Natural killer cell treated with Interleukin-12 subunit alpha and Interleukin-12 subunit beta and Interleukin-15 and Interleukin-18, amount 100 ng/mL, for 72 hours (primary cell): ENCODE measurements at places on chromosomes 5 and 9. TPM values are rescaled to one million over a fixed set of nuclear protein-coding genes. Genes with fewer than 3 reads are reported as not detected.

GRCh38 chr5:153542536-153542935 is 52.1 kb downstream of the GRIA1 start:
- DNase-seq, result no peak
- no peaks in the 10 kb centered on the region for H3K4me1 ChIP-seq
- no peak overlapping the region for H3K4me3 ChIP-seq
- no peaks in the 10 kb centered on the region for H3K36me3 ChIP-seq
- H3K27me3 ChIP-seq, result peaks cover 30% of the 10 kb centered on the region

DNA sequence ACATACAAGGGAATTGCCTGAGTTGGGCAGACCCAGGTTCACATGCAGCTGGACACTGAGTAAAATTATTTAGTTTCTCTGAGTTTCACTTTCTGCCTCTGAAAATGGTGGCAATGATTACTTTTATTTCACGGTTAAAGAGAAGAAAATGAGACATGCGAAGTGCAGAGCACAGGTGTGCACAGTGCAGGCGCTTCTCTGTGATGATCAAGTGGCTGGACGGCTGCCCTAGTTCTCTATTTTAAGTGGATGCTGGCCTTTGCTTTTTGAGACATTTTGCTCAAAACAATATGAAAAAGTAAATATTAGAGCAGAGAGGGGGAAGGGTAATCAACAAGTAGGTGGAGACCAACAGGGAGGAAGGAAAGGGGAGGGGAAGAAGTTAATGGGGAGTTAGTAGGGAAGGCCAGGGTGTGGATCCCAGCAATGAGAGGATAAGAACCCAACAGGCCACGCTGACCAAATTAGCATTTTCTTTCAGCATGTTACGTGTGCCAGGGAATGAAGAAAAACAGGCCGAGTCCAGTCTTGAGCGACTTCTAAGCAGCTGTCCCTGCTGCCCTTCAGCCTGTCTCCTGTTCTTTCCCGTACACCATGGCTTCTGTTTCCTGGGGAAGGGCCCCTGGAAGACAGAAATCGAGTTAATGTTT is 16.1 kb downstream of the SNX18 start:
- no peaks in the 10 kb centered on the region for H3K27me3 ChIP-seq
- no peak for DNase-seq
- no peaks in the 10 kb centered on the region for H3K36me3 ChIP-seq
- peak overlapping the region; percentile 7 for H3K4me3 ChIP-seq

DNA sequence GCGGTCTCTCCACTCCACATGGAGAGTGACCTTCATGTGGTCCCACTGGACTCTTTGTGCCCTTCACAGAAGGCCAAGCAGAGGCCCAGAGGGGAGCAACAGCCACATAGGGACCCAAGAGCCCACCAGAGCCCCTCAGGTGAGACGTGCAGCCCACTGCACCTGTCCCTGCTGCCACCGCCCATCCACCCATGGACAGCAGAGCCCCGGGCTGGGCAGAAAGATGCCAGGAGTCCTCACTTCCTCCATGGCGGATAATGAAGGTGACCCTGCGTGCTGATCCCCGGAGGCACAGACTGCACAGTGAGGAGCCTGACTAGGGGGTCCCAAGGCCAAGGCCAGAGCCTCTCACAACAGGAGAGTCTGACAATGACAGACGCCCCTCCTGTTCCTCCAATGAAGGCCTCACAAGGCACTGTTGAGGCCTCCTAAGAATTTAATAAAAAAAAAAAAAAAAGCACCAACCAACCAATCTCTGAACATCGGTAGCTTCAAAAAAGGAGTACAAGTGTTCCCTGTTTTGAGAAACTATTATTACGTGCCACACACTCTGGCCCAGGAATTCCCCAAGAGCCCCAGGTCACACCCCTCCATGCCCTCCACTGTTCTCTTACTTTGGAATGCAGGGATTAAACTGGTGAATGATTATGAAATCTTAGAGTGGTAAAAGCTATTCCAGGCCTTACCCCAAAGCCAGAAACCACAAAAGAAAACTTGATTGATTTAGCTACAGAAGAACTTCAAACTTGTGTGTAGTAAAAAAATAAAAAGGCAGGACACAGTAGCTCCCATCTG is 2.8 kb upstream of the PPP1R26 start:
- H3K27ac ChIP-seq, result no peak overlapping the region
- peaks cover 7% of the 10 kb centered on the region for H3K27me3 ChIP-seq
- no peaks in the 10 kb centered on the region for H3K36me3 ChIP-seq
- no peak for DNase-seq

- H3K4me1 ChIP-seq, result no peaks in the 10 kb centered on the region
- H3K4me3 ChIP-seq, result no peak overlapping the region
- no peak for DNase-seq
- H3K36me3 ChIP-seq, result no peaks in the 10 kb centered on the region
- no peak overlapping the region for H3K27ac ChIP-seq
These were observed 136.8 kb downstream of the FRMD3 start for GRCh38 chr9:83401328-83401900.

DNA sequence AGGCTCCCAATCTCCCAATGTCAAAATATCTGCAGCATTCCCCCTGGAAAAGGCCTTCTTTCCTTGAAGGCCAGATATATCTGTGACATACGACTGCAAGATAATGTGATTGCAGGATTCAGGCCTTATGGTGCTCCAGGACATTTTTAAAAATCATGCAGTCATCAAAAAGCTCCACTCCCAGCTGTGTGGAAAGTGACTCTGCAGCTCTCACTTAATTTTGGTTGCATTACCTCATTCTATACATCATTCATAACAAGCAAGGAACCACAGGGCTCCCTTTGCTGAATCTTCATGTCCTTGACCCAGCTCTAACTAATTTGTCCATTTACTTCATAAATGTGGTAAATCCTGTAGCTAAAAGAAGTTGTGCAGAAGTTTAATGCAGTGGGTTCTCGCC is 386.2 kb upstream of the SLC30A5 start:
- H3K36me3 ChIP-seq, result no peaks in the 10 kb centered on the region
- H3K4me1 ChIP-seq, result peaks cover 19% of the 10 kb centered on the region
- H3K27ac ChIP-seq, result no peak overlapping the region
- H3K4me3 ChIP-seq, result no peak overlapping the region
- no peak for DNase-seq

PDGFRB gene
- 4.4 TPM for total RNA-seq

ANKDD1B gene
- not detected for total RNA-seq

CTXN3 gene
- not detected for total RNA-seq

PCDHGA9 gene
- 0.71 TPM for total RNA-seq

MOB3B gene
- total RNA-seq, result 0.59 TPM

PRELID2 gene
- 7.9 TPM for total RNA-seq

SCGB3A2 gene
- not detected for total RNA-seq

FAM151B gene
- total RNA-seq, result 0.12 TPM
